ENCODE measurements at places on chromosomes 11 and 22.

GRCh38 chr22:27788500-27789288 lies 12.9 kb downstream of the MN1 start:
- DNase-seq = no peak

GRCh38 chr22:37336579-37336978 lies 54.3 kb downstream of the CYTH4 start:
- no peak for DNase-seq

- DNase-seq = no peak
These were observed 5.3 kb downstream of the PELI3 start for GRCh38 chr11:66472054-66472453.

DNA sequence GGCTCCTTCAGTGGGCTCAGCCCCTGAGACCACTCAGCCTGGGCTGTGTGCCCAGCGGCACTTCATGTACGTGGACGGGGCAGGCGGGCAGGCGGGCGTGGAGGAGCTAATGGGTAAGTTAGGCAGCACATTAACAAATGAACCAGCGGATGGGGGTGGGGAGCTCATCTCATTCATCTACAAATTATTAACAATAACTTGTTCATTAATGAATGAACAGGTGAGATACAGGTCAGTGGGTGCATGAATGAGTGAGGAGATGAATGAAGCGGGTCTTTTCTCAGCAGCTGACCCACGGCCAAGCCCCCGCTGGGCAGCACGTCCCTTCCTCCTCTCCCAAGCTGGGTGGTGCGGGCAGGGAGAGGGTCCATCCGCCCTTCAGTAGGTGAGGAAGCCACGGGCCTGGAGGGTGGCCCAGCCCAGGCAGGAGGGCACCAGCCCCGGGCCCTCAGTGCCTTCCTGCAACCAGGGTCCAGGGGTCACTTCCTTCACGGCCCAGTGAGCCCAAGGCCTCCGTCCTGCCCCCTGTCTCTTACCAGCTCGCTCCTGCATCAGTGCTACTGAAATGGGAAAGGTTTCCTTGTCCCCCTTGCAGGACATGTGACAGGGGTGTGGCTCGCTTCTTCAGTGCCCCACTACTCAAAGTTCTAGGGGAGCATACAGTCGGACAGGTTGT lies 60.5 kb upstream of the KCNQ1OT1 start:
- no peak for DNase-seq

DNA sequence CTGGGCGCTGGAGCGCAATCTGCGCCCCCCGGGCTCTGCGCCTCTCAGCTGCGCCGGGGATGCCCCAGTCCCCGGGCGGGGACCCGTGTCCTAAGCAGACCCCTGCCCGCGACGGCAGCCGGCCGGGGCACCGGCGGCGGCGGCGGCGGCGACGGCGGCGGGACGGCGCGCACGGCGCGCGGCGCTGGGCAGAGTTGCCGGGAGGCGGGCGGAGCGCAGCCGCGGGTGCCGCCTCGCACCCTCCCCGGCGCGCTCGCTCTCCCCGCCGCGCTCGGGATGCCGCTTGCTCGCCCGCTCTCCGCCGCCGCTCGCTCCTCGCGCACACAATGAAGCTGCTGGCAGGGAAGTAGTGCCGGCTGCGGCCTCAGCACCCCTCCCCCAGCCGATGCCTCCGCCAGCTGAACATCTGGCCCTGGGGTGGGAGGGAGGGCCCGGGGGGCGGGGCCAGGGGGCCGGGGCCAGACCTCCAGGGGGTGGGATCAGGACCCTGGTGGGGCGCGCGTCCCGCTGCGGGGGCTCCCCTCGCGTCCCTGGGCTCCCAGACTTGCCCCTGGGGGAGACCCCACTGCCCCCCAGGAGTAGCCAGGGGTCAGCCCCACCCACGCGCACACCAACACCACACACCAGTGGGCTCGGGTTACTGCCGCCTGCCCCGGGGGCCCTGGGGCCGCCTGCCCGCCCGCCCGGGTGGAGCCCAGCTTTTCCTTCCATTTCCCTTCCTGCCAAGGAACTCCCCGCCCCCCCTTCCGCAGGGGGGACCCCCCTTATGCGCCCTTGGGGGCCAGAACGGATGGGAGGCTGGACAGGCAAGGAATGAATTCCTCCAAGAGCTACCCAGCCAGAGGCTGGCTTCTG lies at the start of gene RCOR2:
RCOR2 (minus strand) TSS at position 328 of the 855 bp plus-strand sequence. CDS start 708 bp downstream, outside the sequence.
- peak; percentile 91 for DNase-seq

GRCh38 chr11:8097468-8097867 lies 16.5 kb downstream of the TUB start:
- no peak for DNase-seq

Data from GM12891 (cell line).